ENCODE measurements at places on chromosomes 2 and 18. TPM values are rescaled to one million over a fixed set of nuclear protein-coding genes. Genes with fewer than 3 reads are reported as not detected.

Gene HNMT
- not detected for total RNA-seq

Gene CPO
- not detected for total RNA-seq

Gene TTR
- total RNA-seq, result not detected

Gene CYP26B1
- not detected for total RNA-seq

Gene PAX8
- total RNA-seq, result 0.55 TPM

Gene GULP1
- not detected for total RNA-seq

Gene C2orf92
- 5.5 TPM for total RNA-seq

Gene STARD6
- not detected for total RNA-seq

Gene ADRA2B
- not detected for total RNA-seq

Gene EPHA4
- total RNA-seq, result 1.5 TPM

Gene TNS1
- 29.8 TPM for total RNA-seq

Gene ZNF521
- not detected for total RNA-seq

Gene VWA3B
- not detected for total RNA-seq

Gene C1QL2
- total RNA-seq, result not detected

Gene VRK2
- total RNA-seq, result 26.0 TPM

Gene EVX2
- total RNA-seq, result not detected

Gene PSD4
- 404 TPM for total RNA-seq

Gene L3MBTL4
- total RNA-seq, result not detected

Gene STPG4
- 0.21 TPM for total RNA-seq

Gene CCDC195
- not detected for total RNA-seq

Gene SLC5A7
- total RNA-seq, result not detected

Gene DLX2
- not detected for total RNA-seq

Gene RGPD6
- total RNA-seq, result 7.0 TPM

Gene RNF125
- 26.5 TPM for total RNA-seq

Gene SERPINB12
- total RNA-seq, result not detected

Gene CNDP1
- total RNA-seq, result not detected

Gene LRATD1
- total RNA-seq, result not detected

Gene CERKL
- total RNA-seq, result not detected

Data from activated CD8-positive, alpha-beta T cell treated with anti-CD3 and anti-CD28 coated beads, Interleukin-2, amount 10 ng/mL, durations not matched to agents 7 days and 5 days (primary cell).